ENCODE measurements at places on chromosomes 1 and 21.
A peak's percentile ranks its signal among the peaks of the same experiment; 100 is the strongest.

DNA sequence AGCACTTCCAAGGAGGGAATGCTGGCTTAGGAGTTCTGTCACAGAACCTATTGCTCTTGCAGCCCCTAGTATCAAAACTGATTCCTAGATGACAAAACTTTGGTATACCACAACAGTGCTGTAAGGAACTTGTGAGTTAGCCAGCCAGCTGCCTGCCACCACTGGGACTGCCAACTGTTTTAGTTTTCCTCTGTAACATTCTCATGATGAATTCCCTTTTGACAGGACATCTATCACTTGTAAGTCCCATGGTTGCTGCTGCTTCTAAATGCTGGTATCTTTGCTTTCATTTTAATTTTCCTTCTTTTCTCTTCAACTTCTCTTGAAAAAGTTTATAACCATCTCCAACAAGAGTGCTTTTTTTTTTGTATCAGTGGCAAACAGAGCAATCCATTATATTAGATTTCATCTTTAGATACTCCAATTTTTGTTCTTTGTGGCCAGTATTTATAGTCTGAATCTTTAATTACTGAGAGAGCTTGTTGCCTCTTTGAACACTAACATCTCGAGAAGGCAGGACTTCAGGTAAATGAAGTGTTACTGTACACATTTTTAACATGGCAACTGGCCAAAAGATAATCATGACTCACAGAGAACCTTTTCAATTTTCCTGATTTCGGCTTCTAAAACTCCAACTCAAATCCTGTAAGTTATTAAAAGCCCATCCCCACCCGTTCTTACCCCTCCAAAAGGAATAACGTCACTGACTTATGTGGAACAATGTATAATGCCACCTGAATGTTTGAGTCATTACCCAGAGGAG lies 19.8 kb downstream of the DBT start:
- no peak for DNase-seq

GRCh38 chr1:230049731-230050130 lies 17.3 kb upstream of the GALNT2 start:
- no peak for DNase-seq

DNA sequence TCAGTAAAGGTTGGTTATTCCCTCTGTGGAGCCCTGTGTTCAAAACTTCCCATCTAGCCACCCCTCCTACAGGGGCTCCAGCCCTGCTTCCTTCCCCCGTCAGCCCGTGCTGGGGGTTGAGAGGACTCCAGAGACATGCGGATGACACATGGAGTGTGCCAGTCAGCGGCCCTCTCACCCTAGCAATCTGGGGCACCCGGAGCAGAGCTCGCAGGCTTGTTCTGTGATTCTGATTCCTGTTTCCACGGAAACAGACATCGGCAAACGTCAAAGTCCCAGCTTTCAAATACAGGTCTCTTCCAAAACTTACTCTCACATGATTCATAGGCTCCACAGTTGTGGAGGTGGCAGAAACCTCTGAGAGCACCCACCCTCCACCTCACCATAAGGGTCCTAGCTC lies 9.8 kb upstream of the SSBP3 start:
- DNase-seq = no peak

GRCh38 chr21:29195981-29196669 lies 65.7 kb downstream of the MAP3K7CL start:
- DNase-seq = peak; percentile 60

DNA sequence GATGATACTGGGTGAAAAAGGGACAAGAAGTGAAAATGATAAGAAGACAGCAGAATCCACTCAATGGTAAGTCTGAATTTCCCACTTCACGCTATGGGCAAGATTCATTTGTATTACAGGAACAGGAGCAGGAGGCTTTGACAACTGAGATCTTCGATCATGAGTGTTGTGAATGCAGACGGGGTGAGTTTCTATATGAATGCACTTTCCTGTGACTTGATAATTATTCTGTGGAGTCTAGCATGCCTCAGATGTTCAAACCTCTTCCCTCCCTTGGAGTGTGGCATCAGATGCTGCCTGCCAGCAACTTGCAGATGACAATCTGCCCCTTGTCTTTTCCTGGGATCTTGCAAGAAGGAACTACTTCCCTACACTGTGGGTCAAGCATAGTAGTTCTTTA lies 225.4 kb downstream of the HLX start:
- DNase-seq = no peak

- peak; percentile 77 for DNase-seq
Observed at GRCh38 chr1:156689035-156689952, 12.1 kb upstream of the NES start.

GRCh38 chr1:193141804-193142203 lies 20.0 kb downstream of the CDC73 start:
- no peak for DNase-seq

DNA sequence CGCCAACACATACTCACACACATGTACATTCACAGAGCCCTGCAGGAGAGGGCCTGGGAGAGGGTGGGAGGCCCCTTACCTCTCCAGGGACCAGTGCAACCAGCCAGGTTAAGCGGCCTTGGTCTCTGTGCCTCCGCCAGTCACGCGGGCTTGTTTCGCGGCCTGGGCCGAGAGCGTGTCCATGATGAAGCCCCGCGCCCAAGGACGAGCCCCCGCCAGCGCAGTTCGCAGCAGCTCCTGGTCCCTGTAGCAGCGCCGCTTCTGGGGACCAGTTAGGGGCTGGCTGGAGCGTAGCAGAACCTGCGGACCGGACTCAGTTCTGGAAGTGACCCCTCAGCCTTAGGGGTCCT lies 7.3 kb upstream of the FAM167B start:
- DNase-seq = no peak

DNA sequence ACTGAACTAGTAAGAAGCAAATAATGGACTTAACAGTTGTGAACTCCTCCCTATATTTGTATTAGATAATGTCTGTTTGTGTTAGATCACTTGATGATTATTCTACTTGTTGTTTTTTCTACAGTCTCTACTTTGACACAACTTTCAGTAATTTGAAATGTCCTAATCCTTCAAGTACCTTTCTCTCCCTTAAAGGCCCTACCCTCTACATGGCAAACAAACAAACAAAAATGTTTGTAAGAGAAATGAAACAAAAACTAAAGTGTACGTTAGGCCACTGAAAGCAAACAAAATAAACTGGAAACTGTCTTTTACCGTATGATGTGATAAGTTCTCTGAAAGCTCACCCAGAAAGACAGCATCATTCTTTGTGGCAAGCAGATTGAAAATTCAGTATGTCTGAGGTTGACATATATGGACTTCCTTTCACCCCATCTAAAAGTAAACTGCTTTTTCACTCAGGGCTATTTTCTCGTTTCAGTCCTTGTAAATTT lies 255.9 kb upstream of the SNX7 start:
- no peak for DNase-seq

DNA sequence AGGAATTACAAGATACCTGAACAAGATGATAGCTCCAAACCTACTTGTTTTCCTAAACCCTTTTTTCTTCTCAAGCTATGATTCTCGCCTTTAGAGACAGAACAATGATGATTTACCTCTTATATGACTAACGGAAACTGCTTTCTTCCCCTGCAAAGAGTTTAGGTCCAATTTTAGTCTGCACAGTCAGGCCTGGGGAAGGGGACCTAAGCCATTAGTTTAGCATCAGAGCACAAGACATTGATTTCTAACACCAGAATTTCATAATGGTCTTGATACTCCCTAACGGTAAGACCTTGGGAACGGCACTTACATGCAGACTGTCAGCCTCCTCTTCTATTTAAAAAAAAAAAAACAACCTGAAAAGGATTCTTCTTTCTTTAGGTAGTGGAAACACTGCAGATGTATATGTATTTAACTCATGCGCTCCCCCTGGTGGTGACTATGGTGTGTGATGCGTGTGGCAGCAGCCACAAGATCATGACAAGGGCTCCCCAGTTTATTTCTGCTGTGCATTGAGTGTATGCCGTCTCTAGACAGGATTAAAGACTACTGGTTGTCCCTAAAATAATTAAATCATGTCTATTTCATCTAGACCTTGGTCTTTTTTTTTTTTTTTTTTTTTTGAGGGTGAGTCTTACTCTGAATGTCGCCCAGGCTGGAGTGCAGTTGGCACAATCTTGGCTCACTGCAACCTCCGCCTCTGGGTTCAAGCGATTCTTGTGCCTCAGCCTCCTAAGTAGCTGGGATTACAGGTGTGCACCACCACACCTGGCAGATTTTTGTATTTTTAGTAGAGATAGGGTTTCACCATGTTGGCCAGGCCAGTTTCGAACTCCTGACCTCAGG lies 37.3 kb upstream of the TMEM222 start:
- DNase-seq = peak; percentile 89

DNA sequence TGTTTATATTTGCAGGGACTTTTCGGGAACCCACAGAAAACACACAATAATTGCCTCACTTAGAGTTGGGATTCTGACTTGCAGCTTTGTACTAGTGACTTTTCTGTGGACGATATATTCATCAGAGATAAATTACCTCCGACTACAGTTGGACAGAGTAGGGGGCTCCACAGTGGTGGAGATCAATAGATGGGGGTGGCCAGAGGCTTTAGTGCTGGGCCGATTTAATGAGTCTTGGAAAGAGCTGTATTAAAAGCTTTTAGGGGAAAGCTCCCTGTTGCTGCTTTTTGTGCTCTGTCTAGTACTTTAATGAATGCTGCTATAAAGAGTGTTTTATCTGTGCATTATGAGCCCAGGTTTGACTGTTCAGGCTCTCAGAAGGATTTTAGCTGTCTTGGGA lies 359.2 kb upstream of the DPYD start:
- DNase-seq = no peak

GRCh38 chr1:145601593-145601992 lies 6.2 kb upstream of the GPR89A start:
- DNase-seq = no peak

- DNase-seq = no peak
Observed at GRCh38 chr1:31904339-31905092, 33.7 kb downstream of the PTP4A2 start.

- DNase-seq = no peak
Observed at GRCh38 chr1:154626456-154627256, 18.7 kb upstream of the ADAR start.

- DNase-seq = no peak
Observed at GRCh38 chr1:218572050-218572449, 226.9 kb downstream of the TGFB2 start.

DNA sequence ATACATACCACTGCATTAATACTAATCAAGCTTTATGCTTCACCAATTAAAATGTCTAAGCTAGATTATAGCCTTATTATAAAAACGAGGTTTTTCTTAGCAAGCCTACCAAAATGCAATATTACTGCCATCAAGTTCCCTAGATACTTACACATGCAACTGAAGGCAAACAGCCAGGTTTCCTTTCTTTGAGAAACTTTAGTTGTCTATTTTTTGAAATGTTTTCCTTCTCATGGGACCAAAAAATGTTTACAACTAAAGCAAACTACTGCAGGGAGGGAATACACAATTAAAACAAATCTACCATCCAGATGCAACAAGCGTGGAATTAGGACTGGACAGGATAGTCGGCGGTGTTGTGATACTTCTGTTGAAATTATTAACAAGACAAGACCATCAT lies 1.3 kb downstream of the ZNF644 start:
- no peak for DNase-seq

DNA sequence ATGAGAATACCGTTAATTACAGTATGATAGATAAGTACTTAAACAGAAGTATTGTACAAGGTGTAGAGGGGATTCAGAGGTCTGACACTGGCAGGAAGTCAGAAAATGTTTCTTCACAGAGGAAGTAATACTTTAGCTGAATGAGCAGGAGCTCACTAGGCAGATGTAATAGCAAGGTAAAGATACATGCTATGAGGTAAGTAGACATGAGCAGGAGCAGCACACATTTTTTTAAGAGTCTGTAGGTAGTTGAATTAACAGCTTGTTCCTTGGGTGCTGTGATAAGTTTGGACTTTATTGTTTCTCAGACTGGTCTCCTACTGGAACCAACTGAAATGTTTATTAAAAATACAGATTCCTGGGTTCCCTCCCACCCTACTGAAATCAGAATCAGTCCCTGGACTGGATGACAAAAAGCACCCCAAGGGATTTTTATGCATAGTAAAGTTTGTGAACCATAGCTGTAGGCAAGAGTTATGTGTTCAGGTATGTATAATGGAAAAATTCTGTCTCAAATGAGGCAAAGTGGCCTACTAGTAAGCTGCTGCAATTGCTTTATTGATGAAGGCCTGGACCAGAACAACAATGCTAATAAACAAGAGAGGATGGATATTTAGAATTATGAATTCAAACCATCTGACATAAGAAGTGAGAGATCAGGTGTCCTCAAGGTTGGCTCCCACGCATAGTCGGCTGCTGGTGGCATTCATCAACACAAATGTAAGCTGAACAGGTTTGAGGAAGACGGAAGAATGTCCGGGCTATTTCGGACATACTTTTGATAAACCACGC lies 902 bp downstream of the AP4B1 start:
- no peak for DNase-seq

DNA sequence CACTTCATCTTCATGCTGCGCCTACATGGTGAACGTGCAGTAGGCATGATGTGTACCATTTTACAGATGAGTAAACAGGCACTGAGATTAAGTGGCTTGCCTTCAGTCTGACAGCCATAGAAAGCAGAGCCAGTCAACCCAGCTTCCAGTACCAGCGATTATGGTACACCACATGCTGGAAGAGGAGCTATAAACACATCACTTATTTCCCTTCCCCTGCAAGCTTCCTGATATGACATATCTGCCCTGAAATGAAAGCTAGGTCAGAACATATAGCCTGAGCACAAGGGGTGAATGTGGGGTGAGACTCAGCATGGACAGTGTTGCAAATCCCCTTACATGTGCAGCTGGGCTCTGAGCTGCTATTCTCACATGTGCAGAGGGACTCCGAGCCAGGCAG lies 33.8 kb upstream of the IL20 start:
- no peak for DNase-seq

- no peak for DNase-seq
Observed at GRCh38 chr1:199752688-199753027, 274.9 kb upstream of the NR5A2 start.

- no peak for DNase-seq
Observed at GRCh38 chr1:243735457-243735856, 114.6 kb downstream of the AKT3 start.

DNA sequence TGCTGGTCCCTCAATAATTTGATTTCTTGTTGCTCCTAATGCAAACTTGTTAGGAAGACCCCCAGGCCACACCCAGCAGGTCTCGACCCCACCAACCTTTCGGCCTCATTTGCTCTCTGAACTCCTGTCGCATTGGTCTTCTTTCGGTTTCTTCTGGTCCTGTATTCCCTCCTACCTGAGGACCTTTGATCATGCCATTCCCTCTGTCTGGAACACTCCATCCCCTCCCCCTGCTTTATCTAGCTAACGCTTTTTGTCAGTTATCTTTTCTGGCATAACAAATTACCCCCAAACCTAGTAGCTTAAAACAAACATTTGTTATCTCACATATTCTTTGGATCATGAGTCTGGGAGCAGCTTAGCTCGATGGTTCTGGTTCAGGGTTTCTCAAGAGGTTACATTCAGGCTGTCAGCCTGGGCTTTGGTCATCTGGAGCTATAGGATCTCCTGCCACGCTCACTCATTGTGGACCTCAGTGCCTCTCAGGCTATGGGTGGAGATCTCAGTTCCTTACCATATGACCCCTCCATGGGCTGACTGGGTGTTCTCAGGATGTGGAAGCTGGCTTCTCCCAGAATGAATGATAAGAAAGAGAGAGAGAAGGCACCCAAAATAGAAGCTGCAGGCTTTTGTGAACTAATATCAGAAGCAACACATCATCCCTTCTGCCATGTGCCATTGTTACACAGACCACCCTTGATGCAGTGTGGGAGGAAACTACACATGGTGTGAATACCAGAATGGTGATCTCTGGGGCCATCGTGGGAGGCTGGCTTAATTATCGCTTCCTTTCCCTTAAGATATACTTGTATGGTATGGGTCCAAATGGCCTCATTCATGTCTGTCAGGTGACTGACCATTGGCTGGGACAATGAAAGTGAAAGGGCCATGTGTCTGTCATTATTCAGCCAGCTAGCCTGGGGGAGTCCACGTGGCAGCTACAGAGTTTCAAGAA lies 29.1 kb upstream of the BCAR3 start:
- no peak for DNase-seq

All from activated naive CD4-positive, alpha-beta T cell treated with anti-CD3 and anti-CD28 coated beads, Interleukin-2, amount 50 U/mL, for 72 hours (primary cell).